ENCODE measurements at places on chromosomes 4 and X. TPM values are rescaled to one million over a fixed set of nuclear protein-coding genes. Genes with fewer than 3 reads are reported as not detected.
A peak's percentile ranks its signal among the peaks of the same experiment; 100 is the strongest.

- DNase-seq = no peak
- H3K36me3 ChIP-seq = no peaks in the 10 kb centered on the region
- H3K27ac ChIP-seq = no peak overlapping the region
Observed at GRCh38 chrX:123743312-123743711, 10.5 kb upstream of the THOC2 start.

DNA sequence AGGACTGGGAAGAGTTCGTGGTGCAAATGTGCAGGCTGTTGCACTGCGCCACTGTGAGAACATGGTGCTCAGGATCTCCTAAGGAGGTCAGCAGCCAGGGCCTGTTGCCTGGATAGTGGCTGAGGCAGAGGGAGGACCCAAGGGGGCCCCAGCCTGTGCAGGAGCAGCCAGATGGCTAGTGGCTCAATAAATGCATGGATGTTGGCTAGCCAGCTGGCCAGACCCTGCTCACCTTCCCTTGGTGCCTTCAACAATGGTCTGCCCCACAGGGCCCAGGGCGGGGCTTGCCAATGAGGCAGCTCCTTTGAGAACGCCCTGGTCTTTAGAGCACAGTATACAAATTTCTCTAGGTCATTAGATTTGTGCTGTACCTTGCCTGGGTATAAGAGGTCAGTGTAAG is 67.4 kb downstream of the TNIP2 start:
- no peak for DNase-seq
- H3K36me3 ChIP-seq = no peaks in the 10 kb centered on the region
- H3K4me1 ChIP-seq = no peaks in the 10 kb centered on the region
- H3K27ac ChIP-seq = no peak overlapping the region
- H3K4me3 ChIP-seq = no peak overlapping the region
- no peaks in the 10 kb centered on the region for H3K27me3 ChIP-seq

DNA sequence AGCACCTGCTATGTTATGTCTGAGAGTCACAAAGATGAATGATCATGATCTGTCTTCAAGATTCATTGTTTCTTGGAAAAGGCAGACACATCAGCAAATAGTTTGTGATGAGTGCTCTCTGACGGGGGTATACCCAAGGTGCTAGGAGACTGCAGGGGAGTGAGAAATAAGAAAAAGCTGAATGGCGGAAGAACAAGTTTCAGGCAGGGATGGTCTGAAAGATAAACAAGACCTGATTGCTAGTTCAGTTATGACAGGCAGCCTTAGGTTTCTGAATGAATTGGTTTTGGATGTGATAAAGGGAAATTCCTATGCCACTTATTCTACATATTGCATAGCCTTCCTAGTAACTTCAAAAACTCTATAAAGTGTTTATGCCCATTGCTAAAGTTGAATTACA is 327.0 kb upstream of the DKK2 start:
- H3K36me3 ChIP-seq = no peaks in the 10 kb centered on the region
- no peak overlapping the region for H3K27ac ChIP-seq
- DNase-seq = no peak
- peaks cover 11% of the 10 kb centered on the region for H3K4me1 ChIP-seq
- H3K27me3 ChIP-seq = no peaks in the 10 kb centered on the region

GRCh38 chr4:335515-335914 is 2.1 kb upstream of the ZNF141 start:
- no peak overlapping the region for H3K27ac ChIP-seq
- H3K4me3 ChIP-seq = no peak overlapping the region
- H3K36me3 ChIP-seq = no peaks in the 10 kb centered on the region
- peaks cover 24% of the 10 kb centered on the region for H3K27me3 ChIP-seq
- H3K4me1 ChIP-seq = no peaks in the 10 kb centered on the region

- H3K4me1 ChIP-seq = no peaks in the 10 kb centered on the region
- no peak for DNase-seq
- H3K4me3 ChIP-seq = no peak overlapping the region
- H3K27me3 ChIP-seq = no peaks in the 10 kb centered on the region
Observed at GRCh38 chr4:67776746-67777145, 22.6 kb upstream of the GNRHR start.

DNA sequence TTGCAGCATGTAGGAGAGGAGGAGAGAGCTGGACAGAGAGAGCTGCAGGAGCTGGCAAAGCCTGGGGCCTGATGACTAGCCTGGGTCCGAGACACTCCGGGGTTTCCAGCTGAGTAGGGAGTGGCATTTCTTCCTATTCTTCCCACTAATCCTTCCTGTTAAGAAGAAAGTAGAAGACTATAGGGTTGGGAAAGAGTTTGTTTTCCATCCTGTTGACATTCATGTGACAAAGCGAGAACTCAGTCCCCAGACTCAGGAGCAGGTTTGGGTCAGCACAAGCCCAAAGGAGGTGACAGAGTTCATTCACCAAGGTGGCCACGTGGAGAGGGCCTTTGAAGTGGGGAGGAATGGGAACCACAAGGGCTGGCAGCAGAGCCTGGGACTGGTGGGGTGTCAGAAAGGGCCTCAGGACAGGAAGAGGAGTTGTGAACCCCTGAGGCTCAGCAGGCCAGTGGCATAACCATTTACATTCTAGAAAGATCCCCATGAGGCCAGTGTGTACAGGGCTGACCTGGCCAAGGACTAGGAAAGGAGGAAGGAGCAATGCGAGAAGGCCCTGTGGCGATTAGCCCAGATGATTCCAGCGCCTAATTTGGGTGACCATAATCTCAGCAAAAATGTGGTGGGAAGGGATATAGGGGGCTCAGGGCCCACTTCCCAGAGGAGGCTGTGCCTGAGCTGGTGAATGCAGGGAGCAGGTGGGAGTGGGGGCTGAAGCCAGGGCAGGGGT is 3.3 kb upstream of the HAUS3 start:
- H3K27ac ChIP-seq = no peak overlapping the region
- peaks cover 4% of the 10 kb centered on the region for H3K36me3 ChIP-seq
- no peaks in the 10 kb centered on the region for H3K27me3 ChIP-seq
- no peak for DNase-seq
- H3K4me3 ChIP-seq = no peak overlapping the region
- H3K4me1 ChIP-seq = peaks cover 8% of the 10 kb centered on the region

DNA sequence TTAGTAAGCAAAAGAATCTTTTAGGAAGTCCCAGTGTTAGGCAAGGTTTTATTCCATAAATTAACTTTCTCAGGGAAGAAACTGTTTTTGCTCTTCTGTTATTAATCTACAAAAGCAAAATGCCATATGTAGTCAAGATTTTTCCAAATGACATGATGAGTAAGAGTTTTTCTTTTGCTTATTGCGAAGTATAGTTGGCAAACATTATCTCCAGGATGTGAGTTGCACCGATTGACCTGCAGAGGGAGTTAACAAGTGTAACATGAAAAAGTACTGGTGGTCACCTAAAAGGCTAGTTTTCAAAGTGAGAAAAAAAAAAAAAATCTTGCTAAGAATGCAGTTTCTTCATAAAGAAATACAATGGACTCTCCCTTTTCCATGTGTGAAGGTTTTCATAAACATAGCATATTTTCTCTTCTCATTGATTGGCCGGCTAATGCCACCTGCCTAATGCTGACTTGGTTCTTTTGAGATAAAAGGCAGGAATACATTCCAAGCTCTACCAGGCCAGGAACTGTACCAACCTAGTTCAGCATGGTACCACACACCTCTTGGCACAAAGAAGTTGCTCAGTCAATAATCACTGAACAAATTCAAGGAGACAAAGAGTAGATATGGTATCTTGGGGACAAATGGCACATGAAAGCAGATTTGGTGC is 100.2 kb downstream of the LNX1 start:
- H3K27me3 ChIP-seq = no peaks in the 10 kb centered on the region
- no peaks in the 10 kb centered on the region for H3K36me3 ChIP-seq
- H3K4me1 ChIP-seq = no peaks in the 10 kb centered on the region
- H3K27ac ChIP-seq = no peak overlapping the region
- DNase-seq = peak; percentile 49

DNA sequence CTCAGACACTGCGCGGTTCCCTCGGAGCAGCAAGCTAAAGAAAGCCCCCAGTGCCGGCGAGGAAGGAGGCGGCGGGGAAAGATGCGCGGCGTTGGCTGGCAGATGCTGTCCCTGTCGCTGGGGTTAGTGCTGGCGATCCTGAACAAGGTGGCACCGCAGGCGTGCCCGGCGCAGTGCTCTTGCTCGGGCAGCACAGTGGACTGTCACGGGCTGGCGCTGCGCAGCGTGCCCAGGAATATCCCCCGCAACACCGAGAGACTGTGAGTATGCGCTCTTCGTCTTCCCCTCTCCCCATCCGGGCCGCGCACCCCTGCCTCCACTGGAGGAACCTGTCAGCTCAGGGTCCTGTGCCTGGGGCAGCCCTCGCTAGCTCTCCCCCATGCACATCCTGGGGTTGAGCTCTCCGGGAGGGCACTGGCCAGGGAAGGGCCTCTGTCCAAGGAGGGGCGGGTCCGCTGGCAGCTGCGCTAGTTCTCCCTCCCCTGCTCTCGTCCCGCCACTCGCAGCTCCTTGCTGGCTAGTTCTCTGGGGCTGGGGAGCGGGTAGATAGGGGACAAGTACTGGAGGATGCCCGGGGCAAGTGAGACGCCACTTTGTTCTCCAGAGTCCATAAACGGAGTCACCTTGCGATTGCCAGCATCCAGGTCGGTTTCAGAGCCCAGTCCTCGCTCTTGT is 2.2 kb downstream of the SLIT2 start:
- peaks cover 13% of the 10 kb centered on the region for H3K4me1 ChIP-seq
- peak; percentile 48 for DNase-seq
- no peaks in the 10 kb centered on the region for H3K36me3 ChIP-seq

DNA sequence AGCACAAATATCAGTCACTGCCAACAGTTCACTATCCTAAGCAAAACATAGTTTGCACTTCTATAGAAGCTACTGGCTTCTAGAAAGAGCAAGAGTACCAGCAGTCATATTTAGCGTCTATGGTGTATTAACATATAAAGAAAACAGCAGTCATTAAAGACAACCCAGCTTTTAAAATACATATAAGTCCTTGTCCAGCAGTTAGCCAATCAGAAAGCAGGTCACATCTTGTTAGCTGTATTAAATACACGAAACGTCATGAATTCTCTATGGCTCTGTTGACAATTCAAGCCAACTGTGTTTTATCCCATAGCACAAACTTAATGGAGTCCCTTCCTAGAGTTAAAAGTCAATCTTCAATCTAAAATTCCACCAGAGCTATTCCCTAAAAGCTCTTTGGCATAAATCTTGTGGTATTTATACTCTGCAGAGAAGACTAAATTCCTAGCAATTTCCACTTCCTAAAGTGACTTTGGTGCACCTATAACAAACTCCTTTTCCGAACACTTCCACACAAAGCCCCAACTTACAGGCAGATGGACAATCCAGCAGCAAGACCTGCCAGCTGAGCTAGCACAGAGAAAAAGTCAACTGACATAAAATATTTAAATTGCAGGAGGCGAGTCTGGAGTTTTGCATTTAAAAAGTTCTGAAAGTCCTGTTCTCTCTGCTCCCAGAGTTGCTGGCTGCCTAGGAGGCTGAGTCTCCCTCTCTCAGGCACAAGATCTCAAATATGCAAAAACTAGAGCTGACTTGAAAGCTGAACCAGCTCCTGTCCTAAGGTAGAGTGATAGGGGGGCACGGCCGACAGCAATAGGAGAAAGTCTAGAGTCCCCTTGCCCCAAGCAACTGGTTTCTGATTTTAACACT is 1.3 kb downstream of the LDB2 start:
- H3K36me3 ChIP-seq = no peaks in the 10 kb centered on the region
- peak; percentile 21 for DNase-seq
- H3K4me3 ChIP-seq = peak overlapping the region; percentile 48
- no peak overlapping the region for H3K27ac ChIP-seq
- H3K4me1 ChIP-seq = peaks cover 59% of the 10 kb centered on the region

GRCh38 chr4:146146918-146147317 is 28.6 kb upstream of the LSM6 start:
- no peaks in the 10 kb centered on the region for H3K36me3 ChIP-seq
- H3K27ac ChIP-seq = no peak overlapping the region
- no peak for DNase-seq
- H3K4me3 ChIP-seq = no peak overlapping the region
- H3K27me3 ChIP-seq = no peaks in the 10 kb centered on the region

- H3K27me3 ChIP-seq = no peaks in the 10 kb centered on the region
- peaks cover 18% of the 10 kb centered on the region for H3K4me1 ChIP-seq
- H3K4me3 ChIP-seq = peak overlapping the region; percentile 92
- peak; percentile 73 for DNase-seq
- peak overlapping the region; percentile 81 for H3K27ac ChIP-seq
Observed at GRCh38 chrX:16711893-16712547, 449 bp downstream of the CTPS2 start.

GRCh38 chr4:37393889-37394288 is 149.3 kb downstream of the NWD2 start:
- no peak overlapping the region for H3K27ac ChIP-seq
- no peaks in the 10 kb centered on the region for H3K27me3 ChIP-seq
- H3K4me3 ChIP-seq = no peak overlapping the region
- H3K36me3 ChIP-seq = no peaks in the 10 kb centered on the region
- no peak for DNase-seq

DNA sequence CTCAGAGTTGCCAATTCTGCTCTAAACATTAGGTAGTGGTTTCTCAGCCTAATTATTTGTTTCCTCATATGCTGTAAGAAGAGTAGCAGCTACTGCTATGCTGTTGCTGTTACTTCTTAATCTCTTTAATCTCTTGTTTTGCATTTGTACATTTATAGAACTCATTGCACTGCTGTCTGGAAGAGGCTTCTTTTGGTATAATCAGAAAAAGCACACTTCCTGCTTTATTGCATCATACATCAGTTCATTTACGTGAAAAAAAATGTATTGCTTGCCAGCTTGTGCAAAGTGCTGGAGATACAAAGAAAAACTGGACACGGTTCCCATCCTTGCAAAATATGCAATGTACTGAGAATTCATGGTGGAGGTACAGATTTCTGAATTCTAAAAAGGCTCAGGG is 332.0 kb downstream of the GRXCR1 start:
- H3K27ac ChIP-seq = no peak overlapping the region
- H3K4me1 ChIP-seq = peaks cover 6% of the 10 kb centered on the region
- DNase-seq = no peak

- H3K4me1 ChIP-seq = peaks cover 39% of the 10 kb centered on the region
- peak; percentile 85 for DNase-seq
- peaks cover 18% of the 10 kb centered on the region for H3K36me3 ChIP-seq
- peak overlapping the region; percentile 99 for H3K27ac ChIP-seq
- H3K27me3 ChIP-seq = peaks cover 3% of the 10 kb centered on the region
- H3K4me3 ChIP-seq = peak overlapping the region; percentile 61
Observed at GRCh38 chrX:16870862-16871815, 977 bp upstream of the RBBP7 start.

GRCh38 chr4:20603671-20604313 is 96.5 kb upstream of the PACRGL start:
- no peak overlapping the region for H3K27ac ChIP-seq
- H3K27me3 ChIP-seq = no peaks in the 10 kb centered on the region

The SPATA4 gene
- 0.09 TPM for total RNA-seq

The TCEAL3 gene
- 12.0 TPM for total RNA-seq

The IQCM gene
- 0.26 TPM for total RNA-seq

The IBSP gene
- total RNA-seq = not detected
